Stomach (tissue), 19 donors: ENCODE measurements at places on chromosomes 2 and 18. TPM values are rescaled to one million over a fixed set of nuclear protein-coding genes. Genes with fewer than 3 reads are reported as not detected.
A peak's percentile ranks its signal among the peaks of the same experiment; 100 is the strongest.

GRCh38 chr2:102083393-102083703, 59.2 kb upstream of the IL1R1 start:
- no peak for DNase-seq

DNA sequence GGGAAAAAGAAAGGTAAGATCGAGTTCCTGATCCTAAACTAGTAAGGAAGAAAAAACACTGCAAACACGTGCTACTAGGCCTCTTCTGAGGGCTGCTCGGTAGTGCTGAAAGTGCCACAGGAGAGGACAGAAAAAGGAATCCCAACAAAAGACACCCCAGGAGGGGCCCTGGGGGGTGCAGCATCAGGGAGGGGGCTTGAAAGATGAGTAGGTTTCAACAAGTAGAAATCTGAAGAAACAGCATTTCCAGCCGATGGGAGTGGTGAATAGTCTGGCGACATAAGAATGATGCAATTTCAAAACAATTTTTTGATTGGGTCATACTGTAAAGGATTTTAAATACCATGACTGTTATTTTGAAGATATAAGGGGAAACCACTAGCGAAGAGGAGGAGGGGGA, 98.6 kb downstream of the NOL10 start:
- DNase-seq, result no peak

SPEG gene
- 24.0 TPM for total RNA-seq

DNA sequence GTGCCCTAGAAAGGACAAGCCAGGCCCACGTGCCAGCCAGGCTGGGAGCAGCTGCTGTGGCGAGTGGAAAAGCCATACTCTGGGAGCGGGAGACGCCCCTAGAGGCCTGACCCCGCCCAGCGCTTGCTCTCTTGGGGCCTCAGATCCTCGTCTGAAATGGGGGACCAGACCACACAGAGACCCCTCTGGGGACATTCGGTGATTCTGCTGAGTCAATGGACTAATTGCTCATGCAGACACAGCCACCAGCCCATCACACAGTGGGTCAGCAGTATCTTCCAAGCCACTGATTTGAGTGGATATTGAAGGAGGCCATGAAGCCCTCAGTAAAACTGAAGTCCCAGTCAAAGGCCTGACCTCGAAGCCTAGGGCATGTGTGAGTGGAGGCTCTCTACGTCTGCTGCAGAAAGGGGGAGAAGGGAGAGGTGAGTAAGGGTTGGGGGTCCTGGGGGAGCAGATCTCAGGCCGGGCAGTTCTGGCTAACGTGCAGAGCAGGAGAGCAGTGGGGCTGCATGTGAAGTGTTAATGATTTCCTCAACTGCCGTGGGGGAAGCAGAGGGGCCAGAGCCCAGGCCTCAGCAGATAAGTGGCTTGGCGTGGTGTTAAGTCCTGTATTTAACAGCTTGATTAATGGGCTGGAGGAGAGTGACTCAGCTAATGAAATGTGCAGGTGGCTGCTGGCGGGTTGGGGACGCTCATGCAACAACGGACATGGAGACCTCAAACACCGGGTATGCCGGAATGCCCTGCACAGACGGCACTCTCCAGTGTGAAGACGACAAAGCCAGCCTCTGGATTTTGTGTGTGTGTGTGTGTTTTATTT, 104.4 kb upstream of the TWIST2 start:
- peak; percentile 64 for DNase-seq

BOLL gene
- not detected for total RNA-seq

DNA sequence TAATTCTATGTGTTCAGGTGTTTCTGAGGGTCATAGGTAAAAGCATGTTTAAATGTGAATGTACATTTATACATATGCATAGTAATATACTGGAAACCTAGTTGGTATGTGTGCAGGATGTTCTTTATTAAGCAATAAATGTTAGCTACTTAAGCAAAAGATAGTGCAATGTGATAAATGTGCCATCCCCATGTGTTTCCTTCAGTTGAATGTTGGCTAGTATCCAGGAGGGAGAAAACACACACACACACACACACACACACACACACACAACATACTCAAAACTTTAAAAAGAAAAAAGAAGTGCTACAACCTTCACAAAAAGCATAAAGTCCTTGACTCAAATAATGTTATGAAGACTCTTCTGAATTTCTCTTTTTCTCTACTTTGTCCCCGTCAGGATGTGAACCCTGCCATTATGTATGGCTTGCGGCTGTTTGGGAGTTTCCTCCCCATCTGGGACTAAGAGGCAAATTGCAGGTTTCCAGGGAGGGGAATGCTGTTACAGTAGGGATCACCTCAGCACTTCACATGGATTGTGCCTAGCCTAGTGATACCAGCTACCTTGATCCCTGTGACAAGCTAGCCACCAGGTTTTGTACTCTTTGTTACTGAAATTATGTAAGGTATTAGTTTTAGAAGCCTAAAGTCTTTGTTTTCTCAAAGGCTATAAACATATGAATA, 82.6 kb downstream of the IKZF2 start:
- no peak for DNase-seq

FOXI3 gene
- not detected for total RNA-seq

- no peak for DNase-seq
Observed at GRCh38 chr18:38695559-38696280, 1130.1 kb upstream of the CELF4 start.

- no peak for DNase-seq
Observed at GRCh38 chr2:3298191-3298590, 79.4 kb downstream of the EIPR1 start.

GRCh38 chr2:235832941-235833340, 335.2 kb downstream of the GBX2 start:
- no peak for DNase-seq

PID1 gene
- 17.7 TPM for total RNA-seq

GULP1 gene
- 179 TPM for total RNA-seq

DNA sequence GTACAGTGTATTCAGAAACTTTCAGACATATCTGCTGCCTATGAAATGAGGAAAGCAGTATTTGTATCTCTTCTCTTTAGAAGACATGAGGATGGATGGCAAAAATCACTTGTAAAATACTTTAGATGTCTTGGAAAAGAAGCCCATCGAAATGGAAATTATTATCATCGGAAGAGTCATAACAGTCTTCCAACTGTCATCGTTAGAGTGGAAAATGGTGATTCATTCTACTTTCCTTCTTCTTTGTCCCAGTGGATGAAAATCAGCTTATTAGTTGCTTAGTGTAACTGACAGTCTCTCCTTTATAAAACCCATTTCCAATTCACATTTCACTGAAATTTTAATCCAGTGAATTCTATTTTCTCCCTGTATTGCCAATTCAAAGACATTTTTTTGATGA, 1323.7 kb upstream of the PIK3C3 start:
- no peak for DNase-seq

GRCh38 chr18:9539283-9539682, 64.0 kb downstream of the RALBP1 start:
- DNase-seq, result no peak

GRCh38 chr2:45583977-45584376, 27.1 kb downstream of the SRBD1 start:
- no peak for DNase-seq

FAP gene
- total RNA-seq, result 0.87 TPM

DNA sequence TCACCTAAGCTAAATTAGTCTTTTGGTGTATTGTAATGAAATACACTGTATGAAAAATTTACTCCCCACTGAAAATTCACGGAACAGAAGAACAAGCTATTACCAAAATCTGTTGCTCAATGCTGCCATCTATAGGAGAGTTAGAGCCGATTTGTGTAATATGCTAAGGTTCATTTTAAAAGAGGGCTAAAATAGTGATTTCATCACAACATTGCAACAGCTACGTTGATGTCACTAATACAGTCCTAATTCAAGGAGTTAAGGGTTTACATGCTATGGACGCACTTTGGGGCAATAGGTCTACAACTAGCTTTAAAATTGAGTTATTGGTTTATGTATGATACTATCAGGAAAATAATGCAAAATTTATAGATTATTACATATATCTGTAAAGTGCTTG, 3.0 kb upstream of the IRS1 start:
- no peak for DNase-seq

DNA sequence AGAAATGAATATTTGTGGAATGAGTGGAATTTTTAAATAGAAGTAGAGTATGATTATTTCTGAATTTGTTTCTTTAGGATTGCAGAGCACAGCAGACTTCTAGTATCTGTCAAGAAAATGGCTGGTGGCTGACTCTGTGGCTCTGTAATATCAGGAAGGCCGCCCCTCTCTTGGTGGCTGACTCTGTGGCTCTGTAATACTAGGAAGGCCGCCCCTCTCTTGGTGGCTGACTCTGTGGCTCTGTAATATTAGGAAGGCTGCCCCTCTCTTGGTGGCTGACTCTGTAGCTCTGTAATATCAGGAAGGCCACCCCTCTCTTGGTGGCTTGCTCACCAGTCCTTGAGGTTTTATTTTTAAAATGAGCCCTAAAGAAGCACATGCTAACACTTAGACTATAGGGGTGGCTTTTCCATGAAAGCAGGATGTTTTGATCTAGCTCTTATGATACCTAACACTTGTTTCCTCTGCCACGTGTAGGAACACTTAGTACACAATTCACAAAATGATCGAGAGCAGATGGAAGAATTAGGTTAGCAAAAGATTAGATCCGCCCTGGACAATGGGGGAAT, 85.1 kb upstream of the TTC39C start:
- DNase-seq, result no peak

GRCh38 chr2:46841621-46842020, 74.0 kb downstream of the MCFD2 start:
- no peak for DNase-seq

INHBB gene
- total RNA-seq, result not detected

- DNase-seq, result no peak
Observed at GRCh38 chr18:9846162-9846925, 39.4 kb upstream of the TXNDC2 start.

GRCh38 chr2:11748861-11749645, 2.6 kb downstream of the LPIN1 start:
- no peak for DNase-seq

GRCh38 chr2:6917071-6917760, at the start of gene RNF144A:
Gene RNF144A (plus strand): TSS chr2:6917412. CDS start chr2:6996927, 79,515 bp downstream.
- peak; percentile 64 for DNase-seq

DNA sequence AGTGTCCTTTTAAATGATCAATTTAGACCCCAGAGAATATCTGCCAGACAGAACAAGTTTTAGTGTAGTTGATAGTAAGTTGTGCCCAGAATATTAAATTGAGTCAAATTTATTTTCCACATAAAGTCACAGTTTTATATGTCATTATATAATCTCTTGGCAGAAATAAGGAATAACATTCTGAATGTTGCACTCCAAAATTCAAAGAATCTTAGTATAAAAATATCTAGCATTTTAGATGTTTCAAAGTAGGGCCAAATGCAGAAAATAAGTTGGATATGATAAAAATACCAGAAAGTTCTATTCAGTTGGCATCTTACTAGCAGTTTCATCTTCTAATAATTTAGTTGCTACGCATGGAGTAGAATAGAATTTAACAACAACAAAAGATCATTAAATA, 33.5 kb downstream of the SCN1A start:
- DNase-seq, result no peak

DNA sequence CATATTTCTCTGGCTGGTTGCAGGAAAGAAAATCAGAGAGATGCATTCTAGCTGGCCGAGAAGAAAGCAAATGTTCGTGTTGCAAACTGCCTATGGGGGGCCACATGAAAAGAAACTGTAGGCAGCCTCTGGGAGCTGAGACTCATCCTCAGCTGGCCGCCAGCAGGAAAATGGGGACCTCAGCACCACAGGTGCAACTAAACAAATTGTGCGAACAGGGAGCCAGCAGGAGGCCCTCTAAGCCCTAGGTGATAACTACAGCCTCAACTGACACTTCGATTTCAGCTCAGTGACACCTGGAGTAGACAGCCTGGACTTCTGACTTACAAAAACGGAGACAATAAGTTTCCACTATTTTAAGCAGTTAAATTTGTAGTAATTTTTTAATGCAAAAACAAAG, 107.3 kb downstream of the DTNB start:
- DNase-seq, result no peak

DNA sequence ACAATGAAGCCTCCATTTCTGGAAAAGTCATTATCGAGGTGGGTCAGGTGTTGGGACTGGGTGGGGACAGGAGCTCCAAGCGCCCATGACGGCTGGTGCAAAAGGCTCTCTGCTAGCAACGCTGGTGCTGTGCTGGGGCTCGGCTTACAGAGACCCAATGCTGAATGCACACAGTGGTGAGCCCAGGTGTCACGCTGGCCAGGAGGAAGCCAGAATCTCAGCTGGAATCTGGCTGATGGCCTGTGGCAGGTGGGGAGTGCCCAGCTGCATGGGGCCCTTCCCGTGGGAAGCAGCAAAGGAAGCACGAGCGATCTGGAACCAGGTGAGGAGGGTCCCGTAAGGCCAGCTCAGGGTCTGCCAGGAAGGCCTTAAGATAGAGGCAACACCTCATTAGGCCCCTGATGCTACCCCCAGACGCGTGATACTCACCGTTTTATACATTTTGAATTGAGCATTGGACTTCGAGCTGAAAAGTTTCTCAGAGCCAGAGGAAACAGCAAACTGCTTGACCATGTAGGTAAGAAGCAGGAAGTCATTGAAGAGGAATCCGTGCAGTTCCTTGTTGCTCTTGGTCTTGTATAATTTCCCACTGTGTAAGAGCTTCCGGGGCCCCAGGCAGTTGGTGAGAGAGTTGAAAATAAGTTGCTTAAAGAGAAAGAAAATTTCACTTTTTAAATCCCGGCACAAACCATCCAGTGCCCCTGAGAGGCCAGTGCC, 34.7 kb downstream of the FAM228A start:
- DNase-seq, result no peak

SOX11 gene
- 3.7 TPM for total RNA-seq

DNA sequence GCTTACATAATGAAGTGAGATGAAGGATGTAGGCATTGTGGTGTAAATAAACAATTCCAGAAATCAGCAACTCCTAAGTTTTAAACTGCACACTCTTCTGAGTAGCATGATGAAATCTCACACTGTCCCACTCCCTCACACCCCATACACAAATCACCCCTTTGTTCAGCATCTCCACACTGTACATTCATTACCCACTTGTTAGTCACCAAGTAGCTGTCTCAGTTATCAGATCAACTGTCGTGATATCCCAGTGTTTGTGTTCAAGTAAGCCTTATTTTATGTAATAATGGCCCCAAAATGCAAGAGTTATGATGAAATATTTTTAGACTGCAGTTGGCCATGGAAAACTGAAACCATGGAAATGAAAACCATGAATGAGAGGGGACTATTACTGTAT, 135.7 kb downstream of the GRB14 start:
- DNase-seq, result no peak

DPP10 gene
- total RNA-seq, result 7.0 TPM

- no peak for DNase-seq
Observed at GRCh38 chr18:732371-732770, 19.9 kb upstream of the ENOSF1 start.
